Activated naive CD8-positive, alpha-beta T cell treated with anti-CD3 and anti-CD28 coated beads for 36 hours (primary cell): ENCODE measurements at places on chromosomes 6 and 20.

DNA sequence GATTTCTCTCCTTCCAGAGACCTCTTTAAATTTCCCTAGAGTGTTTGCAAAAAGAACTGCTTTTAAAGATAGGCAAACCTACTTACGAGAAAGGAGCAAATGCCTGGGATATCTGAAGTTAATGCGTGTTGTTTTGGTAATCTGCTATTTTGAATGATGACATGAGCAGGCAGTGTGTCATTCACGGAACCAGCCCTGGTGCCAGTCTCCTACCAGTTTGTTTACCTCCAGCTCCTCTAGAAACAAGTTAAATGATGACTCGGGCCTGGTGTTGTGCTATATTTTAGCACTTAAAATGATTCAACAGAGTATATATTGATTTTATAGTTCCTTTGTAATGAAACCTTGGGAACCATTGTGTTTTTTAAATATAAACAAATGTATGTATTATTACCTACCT, 41.1 kb upstream of the MAP3K4 start:
- DNase-seq = no peak

DNA sequence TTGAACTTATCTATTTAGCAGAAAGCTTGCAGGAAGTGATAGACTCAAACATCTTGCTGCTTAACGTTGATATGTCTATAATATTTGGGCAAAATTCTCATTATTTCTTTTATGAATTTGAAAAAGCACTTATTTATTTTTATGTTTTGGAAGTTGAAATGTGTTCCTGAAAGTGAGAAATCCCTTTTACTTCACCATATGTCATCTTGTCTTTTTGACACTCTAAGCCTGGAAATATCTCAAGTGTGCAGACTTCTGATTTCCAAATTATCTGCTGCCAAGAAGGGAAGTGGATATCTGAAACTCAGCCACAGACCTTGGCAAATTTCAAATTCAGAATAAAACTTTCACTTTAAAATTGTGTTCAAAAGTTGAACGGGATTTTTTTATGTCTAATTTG, 368.7 kb upstream of the MANEA start:
- no peak for DNase-seq

DNA sequence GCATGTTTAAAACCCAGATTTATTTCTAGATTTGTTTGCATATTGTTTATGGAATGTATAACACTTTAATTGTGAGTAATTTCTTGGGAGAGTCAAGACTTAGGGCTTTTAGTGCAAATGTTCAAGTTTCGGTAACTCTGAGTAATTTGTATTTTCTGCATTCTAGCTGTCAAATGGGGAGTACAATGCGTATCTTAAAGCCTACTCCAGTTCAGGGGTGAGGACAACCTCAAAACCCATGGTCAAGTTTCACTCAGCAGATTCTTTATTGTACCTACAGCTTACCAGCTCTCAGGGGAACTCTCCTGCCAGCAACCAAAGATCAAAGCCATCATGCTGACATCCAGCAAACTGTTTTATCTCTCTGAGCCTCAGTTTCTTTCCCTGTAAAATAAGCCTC, 458.6 kb upstream of the JARID2 start:
- no peak for DNase-seq

GRCh38 chr6:35008858-35009257, 119.8 kb downstream of the ANKS1A start:
- DNase-seq = no peak

GRCh38 chr20:24962182-24962492, 13.1 kb downstream of the CST7 start:
- no peak for DNase-seq

- DNase-seq = no peak
These were observed 111.8 kb downstream of the PERP start for GRCh38 chr6:137995371-137995770.

DNA sequence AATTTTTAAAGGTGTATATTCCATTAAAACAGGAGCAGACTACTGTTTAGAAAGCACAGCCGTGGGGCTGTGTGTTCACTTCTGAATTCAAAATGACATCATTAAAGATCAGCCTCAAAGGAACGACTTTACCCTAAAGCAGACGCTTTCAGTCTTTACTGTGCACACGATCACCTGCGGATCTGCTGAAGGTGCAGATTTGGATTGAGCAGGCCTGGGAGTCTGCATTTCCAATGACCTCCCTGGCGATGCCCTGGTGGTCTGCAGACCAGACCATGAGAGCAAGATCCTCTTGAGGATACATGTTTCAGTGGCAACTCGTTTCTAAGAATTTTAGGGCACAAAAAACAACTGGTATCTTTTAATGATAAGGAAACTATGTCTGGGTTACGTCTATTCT, 27.2 kb downstream of the TXNDC5 start:
- no peak for DNase-seq

DNA sequence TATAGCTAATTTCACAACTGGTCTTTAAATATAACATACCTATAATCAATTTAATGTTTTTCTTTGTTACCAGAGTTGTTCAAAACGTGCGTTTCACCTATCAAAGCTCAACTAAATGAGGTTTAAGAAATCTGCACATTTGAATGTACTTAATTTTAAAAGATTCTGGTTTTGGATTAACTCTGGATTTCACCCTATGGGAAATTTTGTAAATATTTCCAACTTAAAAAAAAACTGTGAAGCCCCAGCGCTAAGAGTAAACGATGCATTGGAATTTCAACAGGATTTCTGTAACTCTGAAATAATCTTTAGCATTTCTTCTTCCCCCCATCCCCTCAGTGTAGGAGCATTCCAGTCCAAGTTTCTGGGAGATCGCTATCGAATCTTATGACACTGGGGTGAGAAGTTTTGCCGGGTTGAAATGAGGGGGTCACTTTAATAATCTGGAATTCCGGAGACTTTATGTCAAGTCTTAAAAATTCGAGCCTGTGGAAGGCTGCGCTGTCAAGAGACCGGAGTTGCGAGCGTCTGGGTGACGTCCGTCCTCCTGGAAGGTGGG, 643 bp upstream of the MAP3K4 start:
- DNase-seq = no peak

DNA sequence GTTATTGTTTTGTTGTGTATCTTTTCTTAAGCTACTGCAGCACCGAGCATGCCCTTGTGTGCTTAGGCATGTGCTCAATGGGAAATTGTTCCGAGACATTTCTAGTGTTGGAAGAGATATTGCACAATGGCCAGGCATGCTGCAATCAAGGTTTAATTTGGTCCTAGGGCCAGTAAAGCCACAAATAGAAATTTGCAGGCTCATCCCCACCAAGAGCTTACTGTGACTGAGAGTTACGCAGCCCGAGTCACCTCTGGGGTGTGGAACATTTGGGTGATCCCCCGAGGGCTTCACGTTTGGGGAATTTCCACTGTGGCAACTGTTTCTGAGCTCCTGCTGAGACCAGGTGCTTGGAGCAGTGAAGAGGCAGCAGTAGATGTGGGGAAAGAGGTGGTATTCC, 65.8 kb downstream of the ADTRP start:
- peak; percentile 71 for DNase-seq

DNA sequence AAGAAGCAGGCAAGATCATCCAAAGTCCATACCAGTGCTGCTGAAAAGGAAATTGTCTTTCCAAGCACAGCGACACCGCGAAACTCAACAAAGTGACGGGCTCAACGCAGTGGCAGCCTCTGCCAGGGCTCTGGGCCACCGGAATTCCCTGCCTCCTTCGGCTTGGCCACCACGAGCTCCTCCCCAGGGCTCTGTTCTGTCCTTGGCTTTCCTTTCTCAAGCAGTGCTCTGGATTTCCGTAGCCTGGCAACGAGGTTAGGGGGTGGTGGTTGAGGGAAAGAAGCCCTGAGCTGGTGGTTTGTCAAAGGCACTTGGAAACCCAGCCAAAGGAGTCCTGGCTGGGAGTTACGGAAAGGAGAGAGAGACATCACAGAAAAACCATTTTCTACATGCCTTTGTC, 31.2 kb downstream of the PRR18 start:
- no peak for DNase-seq

DNA sequence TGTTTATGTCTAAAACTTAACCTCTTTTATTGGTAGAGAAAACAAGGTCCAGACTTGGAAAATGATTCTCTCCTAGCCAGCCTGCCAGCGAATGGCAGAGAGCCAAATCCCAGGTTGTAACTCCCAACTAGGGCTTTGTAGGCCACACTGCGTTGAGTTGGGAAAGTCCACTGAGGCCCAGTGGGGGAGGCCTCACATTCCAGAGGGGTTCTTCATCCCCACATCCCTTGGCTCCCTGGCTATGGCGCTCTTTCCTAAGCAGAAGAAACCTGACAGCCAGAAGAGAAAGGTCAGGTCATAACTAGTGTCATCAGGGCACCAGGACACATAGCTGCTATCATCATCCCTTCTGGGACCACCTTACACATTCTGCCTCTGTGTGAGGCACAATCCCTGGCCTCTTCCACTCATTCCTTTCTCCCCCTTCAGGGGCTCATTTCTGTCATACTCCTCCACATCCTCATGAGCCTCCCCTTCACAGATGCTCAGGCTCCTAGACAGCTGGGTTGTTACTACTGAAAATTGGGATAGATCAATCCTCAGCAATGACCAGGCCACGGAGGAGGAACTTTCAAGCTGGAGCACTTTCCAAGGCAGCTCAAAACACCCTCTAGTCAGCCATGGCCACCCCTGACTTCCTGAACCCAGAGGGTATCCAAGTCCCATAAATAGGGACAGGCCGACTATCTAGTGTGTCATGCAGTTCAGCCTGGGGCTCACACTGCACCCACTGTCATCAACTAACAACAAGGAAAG, 48.6 kb downstream of the TCP11 start:
- no peak for DNase-seq

- DNase-seq = no peak
These were observed 47.5 kb downstream of the TSPYL4 start for GRCh38 chr6:116206231-116206903.

DNA sequence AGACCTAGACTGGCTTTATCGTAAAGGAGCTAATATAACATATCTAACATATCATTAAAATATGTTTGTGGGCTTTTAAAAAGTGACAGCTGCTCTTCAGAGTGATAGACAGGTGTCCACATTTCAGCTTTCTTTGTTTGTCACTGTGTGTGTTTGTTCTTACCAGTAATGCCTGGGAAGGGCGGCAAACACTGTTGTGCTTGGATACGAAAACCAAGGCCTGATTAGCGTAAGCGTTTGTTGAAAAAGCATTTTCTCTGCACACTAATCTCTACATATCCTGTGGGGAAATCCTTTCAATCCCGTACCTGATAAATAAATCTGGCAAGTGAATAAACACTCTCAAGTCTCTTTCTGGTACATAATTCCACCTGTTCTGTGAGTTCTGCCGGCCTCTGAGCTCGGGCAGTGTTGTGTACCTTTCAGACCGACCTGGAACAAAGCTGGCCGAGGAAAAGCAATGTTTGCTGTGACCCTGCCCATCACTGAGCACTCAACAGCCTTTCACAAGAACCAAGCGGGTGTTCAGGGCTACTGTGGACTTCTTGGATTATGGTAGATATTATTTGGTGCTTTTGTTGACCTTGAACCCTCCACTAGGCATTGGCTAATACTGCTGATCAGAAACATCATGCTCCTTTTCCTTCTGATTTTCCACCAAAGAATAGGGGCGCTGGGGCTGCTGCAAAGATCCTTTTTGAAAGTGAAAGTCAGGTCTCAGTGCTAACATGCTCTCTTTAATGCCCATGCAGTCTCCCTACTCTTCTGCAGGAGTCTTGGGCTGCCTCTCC, 100.4 kb downstream of the CD83 start:
- DNase-seq = no peak

DNA sequence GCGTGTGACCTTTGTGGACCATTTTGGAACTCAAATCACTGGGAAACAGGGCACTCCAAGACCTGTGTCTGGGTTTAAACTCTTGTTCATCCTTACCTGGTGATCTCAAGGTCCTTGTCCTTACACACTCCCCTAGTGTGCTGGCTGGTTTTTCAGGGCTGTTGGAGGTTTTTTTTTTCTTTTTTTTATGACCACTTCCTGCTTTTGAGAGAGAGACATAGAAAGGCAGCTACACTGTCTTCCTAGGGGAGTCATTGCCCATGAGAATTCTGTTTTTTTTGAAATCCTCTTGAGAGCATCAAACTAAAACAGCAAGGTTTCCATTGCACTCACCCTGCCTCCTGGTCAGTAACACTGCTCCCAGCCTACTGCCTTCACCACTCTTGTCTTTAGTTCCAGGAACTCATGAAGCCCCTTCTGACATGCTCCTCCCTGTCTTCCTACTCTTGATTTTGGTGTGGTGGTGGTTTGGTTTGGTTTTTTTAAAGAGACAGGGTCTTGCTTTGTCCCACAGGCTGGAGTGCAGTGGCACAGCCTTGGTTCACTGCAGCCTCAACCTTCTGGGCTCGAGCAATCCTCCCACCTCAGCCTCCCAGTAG, 28.6 kb downstream of the PRPH2 start:
- no peak for DNase-seq

DNA sequence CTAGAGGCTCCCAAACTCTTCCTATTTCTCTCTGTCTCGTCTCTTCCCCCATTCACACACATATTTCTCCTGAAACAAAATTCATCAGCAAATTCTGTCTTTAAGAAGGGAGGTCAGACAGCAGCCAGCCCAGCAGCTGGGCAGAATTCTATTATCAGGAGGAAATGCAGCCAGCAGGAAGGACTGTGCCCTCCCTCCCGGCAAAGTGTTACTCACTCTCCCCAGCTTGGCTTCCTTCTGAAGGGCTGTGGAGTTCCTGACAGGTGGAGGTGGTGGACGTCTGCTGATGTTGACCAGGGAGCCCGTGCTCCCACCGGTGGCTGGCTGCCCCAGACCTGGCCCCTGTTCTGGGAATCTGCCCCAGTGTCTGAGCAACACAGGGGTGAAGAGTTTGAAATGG, 37.3 kb downstream of the KCNB1 start:
- DNase-seq = no peak

- no peak for DNase-seq
These were observed 30.9 kb downstream of the FRMD1 start for GRCh38 chr6:168047841-168048723.

DNA sequence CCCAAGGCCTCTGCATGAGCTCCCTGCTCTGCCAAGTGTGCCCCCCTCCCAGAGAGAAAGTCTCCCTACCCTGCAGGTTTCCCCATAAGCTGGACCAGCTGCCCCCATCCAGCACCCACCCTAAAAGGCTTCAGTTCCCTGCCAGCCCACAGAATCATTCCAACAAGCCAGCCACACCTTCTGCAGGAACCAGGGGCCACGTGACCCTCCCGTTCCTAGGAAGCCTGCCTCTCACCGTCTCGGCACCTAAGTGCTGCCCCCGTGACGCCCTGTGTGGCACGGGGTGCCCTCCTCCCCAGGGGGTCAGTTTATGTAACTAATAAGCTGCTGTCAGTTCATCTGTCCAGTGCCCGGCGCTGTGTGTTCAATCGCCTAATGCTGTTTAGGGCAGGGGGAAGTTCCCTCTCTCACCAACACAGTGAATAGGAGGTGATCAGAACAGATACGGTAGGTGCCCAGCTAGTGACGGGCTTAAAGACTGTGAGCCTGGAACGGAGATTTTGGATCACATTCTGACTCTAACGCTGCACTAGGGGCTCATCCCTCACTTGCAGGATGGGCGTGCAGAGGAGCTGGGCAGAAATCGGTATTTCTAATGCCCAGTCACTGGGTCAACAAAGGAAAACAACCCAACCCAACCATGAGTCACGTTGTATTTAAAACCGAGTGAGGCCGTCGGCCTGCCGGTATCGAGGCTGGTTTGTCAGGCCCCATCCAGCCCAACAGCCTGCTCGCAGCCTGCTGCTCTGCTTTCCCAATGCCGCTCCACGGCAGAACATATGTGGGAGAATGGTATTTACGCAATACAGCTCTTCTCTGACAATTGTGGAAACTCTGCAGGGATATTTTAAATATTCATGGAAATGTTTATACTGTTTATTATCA, 56.0 kb downstream of the RAMACL start:
- no peak for DNase-seq
